ENCODE measurements at places on chromosomes 3 and 15.

DNA sequence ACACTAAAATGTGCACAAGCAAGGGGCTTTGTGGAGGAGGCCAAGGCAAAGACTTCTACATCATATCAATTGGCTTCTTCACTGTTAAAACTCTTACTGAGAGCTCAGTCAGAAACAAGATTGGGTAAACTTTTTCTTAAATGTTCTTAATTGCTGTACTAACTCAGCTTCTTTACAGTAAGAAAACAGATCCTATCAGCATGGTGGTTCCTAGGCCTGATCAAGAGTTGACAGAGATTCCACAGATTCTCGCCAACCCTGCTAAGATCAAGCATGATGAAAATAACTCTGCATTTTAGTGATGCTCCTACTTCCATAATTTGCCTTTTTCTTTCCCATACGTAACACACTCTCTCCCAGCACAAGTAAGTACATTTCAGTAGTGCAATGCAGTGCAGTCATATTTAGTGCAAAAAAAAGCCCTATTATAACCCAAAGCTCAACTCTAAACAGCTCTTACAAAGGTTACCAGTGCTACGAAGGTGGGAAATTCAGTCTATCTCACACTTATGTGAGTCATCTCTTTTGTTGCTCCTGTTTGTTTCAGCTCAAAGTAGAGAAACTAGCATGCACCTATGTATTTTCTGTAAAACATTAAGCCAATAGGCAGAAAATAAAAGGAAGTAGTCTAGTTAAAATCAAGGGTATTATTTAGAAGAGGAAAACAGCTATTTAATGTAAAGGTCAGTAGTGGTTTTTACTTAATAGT is 29.9 kb downstream of the TIGIT start:
- DNase-seq: no peak

GRCh38 chr3:16890597-16891333 is 6.0 kb downstream of the PLCL2 start:
- DNase-seq: no peak

DNA sequence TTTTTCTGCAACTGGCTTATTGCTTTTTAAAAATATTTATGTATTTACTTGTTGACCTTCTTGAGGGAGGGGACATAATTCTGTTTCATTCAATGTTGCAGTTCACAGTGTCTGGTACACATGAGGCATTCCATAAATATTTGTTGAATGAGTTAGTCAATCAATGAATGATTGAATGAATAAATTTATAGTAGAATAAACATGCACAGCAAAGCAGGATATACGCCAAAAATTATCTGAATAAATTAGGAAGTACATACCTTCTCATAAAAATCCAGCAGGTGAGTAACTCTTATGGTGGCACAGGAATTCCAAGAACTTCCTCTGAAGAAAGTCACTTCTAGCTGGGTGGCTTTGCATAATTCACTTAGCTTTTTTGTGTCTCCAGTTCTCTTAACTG is 469.4 kb upstream of the ATP11B start:
- no peak for DNase-seq

DNA sequence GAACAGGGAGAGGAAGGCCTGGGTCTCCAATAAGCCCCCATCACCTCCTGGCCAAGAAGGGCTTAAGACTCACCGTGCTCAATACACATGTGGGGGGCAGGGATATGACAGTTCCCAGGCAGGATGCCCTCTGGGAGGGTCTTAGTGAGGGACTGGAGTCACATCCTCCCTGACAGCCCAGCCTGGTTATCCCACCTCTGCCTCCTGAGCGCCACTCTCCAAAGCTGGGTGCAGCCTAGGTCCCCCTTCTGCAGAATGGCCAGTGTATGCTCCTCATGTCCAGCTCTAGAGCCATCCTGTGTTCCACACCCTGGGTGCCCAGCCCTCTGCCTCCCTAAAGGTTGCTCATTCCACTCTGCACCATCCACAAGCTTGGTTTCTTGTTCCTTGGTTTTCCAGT is 1.2 kb upstream of the SHISA5 start:
- no peak for DNase-seq

DNA sequence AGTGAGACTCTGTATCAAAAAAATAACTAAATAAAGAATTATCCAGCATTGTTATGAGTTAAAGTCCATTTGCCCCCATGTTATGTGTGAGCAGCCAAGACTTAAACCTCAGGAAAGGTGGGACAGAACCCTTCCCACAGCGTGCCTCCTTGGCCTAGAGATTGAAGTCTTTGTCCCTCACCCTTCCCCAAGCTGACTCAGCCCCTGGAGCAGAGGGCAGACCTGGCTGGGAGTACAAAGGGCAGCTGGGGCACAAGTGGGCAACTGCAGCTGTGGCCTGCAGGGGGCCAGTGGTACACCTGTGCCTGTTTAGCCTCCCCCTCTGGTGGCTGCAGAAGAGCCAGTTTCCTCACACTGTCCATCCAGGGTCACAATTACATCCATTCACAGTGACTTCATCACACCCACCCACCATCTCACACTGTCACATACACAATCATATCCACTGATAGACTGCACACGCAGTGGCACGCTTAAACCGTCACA is 940 bp upstream of the ACY1 start:
- DNase-seq: peak; percentile 38

DNA sequence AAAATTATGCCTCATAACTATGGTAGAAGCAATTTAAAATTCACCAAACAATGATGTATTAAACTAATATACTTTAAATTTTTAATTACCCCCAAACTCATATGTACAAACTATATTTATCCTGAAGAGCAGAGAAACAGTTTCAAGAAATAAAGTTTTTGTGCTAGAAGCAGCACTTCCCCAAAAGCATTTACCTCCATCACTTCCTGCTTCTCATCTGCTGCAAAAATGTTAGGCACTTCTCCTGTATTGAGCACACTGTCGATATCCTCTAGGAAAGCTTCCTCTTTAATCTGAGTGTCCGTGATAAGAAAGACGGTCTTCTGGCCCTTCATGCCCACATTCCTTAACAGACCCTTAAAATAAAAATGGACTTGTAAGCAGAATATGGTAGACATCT is 101.5 kb upstream of the ASB14 start:
- no peak for DNase-seq

DNA sequence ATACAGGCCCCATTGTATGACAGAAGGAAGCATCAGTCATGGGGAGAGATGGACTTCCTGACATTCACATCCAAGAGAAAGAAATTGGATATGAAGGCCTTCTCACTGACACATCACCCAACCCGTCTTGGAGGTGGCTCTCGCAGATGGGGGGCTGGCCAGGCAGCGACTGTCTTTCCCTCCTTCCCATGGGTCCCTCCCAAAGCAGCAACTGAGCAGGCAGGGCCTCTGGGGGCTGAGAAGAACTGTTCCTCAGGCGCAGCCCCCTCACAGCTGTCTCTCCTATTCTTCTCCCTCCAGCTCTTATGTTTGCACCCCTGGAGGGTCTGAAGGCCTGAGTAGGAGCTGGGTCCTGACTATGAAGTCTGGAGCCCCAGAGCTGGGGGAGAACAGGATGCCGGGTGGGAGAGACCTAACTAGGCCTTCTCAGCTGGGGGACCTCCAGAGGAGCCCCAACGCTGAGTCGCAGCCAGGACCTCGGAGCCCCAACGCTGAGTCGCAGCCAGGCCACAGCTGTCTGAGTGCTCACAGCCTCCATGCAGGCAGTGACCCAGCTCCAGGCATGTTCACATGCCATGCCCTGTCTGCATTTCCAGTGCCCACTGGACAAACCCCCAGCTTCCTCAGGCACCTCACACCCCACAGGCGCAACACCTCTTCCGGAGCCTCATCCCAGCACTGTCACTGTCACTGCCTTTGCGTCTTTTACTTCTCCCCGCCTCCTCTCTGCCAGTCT is 29.6 kb downstream of the UMPS start:
- DNase-seq: no peak

GRCh38 chr15:70348581-70349344 is 251.0 kb upstream of the TLE3 start:
- DNase-seq: no peak

GRCh38 chr15:66682246-66682645 is 19.8 kb upstream of the SMAD6 start:
- no peak for DNase-seq

- no peak for DNase-seq
Observed at GRCh38 chr3:73143401-73143800, 81.9 kb downstream of the EBLN2 start.

DNA sequence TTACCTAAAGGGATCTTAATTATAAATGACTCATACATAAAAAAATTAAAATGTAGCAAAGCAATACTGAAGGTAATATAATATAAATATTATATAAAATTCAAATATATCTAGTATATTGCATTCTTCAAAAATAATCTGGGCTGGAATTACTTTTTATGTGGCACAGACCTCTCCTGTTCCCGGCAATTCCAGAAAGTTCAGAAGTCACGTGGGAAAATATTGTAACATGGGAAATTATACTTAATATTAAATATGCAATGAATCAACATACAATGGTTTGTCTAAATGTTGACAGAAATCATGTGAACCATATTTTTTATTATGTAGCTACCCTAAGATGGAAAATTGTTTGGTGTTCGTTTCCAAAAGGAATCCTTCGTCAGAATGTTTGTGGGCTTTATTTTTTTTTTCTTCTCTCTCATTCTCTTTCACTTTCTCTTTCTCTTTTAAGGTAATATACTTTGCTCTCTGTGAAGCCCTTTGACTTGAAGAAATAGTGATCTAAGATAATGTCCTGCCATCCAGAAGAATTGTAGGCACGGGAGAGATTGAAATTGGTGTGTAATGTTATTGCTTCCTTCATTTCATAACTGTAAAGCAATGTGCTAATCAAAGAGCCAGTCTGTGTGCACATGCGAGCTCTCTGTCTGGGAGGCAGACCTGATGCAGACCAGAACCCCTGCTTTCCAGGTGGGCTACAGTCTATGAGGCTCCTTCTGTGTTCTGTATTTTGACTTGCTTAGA is 559.4 kb downstream of the NR2F2 start:
- no peak for DNase-seq

DNA sequence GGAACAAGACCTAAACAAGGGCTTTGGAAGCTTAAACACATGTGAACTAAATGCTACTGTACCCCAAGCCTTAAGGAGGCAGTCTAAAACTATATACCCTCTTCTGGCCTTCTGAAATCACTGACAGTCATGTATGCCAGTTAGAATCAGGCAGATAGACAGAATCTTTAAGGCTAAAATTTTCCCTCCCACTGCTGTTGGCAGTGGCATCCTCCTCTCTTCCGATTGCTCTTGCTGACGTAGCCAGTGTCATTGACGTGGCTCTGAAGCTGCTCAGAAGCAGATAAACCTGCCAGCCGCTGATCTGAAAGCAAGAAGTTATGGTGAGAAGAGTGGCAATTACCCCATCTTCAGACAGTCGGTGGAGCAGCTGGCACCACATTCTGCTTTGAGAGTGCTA is 3.3 kb downstream of the RYR3 start:
- DNase-seq: no peak

GRCh38 chr3:82745544-82745943 is 984.1 kb upstream of the GBE1 start:
- DNase-seq: no peak

- DNase-seq: no peak
Observed at GRCh38 chr3:171021377-171021776, 5.1 kb downstream of the SLC2A2 start.

DNA sequence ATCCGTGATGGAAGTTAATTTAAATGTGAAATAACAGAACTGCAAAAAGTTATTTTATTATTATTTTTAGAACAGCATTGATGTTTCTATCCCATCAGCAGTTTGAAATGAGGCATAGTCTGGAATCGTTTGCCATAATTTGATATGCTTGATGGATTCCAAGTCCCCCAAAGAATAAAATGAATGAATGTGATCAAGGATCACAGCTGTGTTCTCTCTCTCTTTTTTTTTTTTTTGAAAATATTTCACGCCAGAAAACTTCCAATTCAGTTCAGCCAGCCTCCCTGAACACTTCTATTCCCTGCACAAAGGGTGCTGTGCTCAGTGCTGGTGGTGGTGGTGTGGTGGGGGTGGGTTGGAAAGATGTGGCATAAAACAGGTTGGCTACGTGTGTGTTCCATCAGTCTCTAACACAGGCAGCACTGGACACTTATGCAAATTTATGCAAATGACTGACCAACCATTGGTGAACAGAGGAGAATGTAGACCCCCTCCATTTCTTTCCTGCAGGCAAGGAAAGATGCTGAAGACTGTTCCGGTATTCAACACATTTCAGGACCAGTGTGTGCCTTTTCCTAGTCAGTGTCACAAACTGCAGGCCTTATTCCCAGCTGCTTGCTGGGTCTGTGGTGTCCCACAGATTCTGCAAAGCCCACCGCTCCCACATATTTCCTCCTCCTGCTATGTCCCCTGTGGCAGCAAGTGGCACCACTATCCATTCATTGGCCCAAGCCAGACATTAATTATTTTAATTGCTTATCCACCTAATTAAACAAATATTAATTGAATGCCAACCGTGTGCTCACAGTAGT is 10.6 kb downstream of the ARNT2 start:
- no peak for DNase-seq

DNA sequence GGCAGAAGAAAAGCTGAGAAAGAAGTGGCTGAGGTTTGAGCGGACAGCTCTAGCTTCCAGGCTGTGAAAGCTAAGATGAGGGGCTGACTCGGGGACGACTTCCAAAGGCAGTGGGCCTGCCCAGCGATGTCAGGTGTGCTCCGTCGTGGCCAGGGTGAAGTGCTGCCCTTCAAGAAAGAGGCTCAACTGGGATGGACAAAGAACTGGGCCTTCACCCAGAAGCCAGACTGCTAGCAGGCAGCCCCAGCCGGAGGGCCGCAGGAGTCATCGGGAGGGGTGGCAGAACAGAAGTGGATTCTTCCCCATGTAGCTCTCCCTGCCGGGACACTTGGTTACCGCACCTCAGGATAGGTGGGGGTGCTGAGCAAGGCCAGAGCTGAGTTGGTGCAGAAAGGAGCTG is 13.1 kb upstream of the SEC13 start:
- no peak for DNase-seq

DNA sequence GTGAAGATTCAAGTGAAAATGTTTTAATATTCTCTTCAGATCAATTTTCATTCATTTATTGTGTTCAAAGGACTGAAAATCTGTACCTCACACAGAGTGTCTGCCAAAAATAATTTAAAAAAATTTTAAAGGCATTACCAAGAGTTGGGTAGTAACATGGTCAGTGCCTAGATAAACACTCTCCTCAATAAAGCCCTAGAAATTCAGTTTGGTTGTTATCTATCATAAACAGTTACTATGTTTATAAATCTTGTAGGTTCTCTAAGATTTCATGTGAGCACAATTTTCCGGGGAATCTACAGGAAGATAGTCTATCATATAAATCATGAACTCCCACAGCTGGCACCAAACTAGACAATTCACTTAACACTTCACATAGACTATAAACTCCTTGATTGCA is 128.6 kb downstream of the GSK3B start:
- DNase-seq: no peak

- no peak for DNase-seq
Observed at GRCh38 chr3:74676-75243, 121.8 kb upstream of the CHL1 start.

DNA sequence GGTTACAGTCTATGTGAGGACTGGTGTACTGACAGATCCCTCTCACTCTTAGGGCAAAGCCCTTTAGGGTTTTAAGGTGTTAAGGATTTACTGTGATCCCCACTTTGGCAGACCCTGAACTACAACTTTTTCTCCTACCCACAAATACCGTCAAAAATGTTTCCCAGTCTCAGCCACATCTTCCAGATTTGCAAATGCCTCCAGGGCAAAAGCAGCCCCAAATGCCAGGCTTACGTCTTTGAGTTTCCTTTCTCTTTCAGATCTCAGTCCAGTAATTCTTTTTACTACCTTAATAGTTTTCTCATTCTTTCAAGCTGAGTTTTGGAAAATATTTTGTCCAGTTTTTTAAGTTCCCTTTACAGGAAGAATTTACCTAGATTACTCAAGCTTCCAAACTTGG is 13.4 kb upstream of the ITGA11 start:
- no peak for DNase-seq

- DNase-seq: no peak
Observed at GRCh38 chr3:71177375-71177774, 406.2 kb downstream of the FOXP1 start.
